Sciatic nerve (tissue), 2 donors: ENCODE measurements at places on chromosomes 13 and 19.

DNA sequence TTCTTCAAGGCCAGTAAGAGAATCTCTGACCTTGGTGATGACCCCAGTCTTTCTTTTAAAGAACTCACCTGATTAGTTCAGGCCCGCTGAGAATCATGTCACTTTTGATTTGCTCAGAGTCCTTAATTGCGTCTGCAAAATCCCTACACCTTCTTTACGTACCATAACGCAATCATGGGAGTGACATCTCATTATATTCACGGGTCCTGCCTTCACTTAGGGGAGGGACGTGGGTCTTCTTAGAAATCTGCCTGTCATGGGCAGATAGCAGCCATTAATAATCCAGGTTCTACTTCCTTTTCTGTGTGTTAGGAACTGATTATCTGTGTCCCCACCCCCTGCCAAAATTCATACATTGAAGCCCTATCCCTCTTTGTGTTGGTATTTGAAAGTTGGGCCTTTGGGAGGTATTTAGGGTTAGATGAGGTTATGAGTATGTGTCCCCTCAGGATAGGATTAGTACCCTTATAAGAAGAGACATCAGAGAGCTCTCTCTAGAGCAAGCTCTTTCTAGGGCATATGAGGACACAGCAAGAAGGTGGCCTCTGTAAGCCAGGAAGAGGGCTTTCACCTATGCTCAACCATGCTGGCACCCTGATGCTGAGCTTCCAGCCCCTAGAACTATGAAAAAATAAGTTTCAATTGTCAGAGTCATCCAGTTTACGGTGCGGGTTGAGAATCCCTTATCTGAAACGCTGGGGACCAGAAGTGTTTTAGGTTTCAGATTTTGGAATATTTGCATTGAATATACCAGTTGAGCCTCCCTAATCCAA lies 9.9 kb downstream of the TPP2 start:
- DNase-seq, result no peak

GRCh38 chr13:24293746-24294145 lies 15.6 kb upstream of the C1QTNF9 start:
- DNase-seq, result no peak

GRCh38 chr13:43731296-43731695 lies 55.5 kb downstream of the ENOX1 start:
- no peak for DNase-seq

DNA sequence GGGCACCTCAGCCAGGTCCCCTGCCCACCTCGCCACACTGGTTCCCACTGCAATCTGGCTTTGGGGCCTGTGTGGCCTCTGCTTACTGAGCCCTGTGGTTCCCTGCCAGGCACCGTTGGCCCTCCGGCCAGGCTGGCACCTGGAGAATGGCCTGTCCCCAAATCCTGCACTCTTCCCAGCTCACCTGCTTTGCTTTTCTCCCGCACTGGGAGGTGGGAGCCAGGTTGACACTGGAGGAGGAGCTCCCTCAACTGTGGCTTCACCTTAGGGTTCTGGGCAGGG lies 97.0 kb downstream of the SCGB2B2 start:
- DNase-seq, result no peak

DNA sequence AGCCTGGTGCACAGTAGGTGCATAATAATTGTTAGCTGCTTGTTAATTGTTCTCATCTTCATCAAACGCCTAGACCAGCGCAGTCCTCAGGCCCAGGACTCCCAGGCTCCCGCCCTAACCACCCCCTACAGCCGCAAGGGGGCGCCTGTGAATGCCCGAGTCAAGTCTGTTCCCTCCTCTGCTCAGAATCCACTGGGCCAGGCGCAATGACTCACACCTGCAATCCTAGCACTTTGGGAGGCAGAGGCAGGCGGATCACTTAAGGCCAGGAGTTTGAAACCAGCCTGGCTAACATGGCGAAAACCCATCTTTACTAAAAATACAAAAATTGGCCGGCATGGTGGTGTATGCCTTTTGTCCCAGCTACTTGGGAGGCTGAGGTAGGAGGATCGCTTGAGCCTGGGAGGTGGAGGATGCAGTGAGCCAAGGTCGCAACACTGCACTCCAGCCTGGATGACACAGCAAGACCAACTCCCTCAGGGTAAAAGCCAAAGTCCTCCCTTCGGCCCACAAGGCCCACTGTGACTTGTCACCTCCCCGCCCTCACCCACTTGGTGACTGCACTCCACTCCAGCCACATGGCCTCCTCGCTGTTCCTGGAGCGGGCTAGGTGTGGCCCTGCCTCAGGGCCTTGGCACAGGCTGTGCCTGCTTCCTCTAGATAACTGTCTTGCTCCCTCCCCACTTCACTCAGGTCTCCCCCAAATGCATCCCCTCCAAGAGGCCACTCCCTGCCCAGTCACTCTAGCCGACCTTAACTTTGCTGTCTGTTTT lies 9.1 kb downstream of the ZNF653 start:
- peak; percentile 80 for DNase-seq

GRCh38 chr19:19461671-19462622 lies 53.4 kb downstream of the TSSK6 start:
- DNase-seq, result peak; percentile 72

- no peak for DNase-seq
Measured at GRCh38 chr13:46926916-46927590, 30.2 kb upstream of the HTR2A start.

DNA sequence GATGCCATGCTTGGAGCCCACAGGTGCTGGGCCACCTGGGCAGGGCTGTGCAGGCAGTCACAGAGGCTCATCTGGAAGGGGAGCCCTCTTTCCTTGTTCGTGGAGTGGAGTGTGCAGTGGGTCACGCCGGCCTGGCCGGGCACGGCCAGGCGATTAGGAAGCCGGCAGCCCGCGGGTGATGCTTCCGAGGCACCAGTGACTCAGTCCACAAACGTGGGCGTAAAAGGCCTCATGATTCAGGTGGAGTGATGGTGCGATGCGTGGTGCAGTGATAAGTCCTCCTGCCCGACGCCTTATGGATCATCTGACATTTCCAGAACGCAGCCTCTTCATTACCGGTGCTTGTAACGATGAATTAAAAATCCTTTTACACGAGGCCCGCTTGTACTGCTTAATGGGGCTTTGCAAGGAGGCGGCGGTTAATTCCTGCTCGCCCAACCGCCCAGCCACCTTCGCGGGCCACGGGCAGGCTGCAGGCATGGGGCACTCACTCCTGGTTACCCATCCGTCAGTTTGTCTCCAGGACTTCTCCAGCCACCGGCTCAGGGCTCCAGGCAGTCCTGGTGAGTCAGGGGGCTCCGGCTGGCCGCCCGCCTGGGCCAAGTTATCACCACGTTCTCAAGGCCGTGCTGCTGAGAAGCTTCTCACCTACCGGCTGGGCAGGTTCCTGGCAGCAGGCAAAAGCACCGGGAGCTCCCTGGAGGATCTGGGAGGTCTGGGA lies 172.4 kb downstream of the KDM4B start:
- DNase-seq, result no peak

DNA sequence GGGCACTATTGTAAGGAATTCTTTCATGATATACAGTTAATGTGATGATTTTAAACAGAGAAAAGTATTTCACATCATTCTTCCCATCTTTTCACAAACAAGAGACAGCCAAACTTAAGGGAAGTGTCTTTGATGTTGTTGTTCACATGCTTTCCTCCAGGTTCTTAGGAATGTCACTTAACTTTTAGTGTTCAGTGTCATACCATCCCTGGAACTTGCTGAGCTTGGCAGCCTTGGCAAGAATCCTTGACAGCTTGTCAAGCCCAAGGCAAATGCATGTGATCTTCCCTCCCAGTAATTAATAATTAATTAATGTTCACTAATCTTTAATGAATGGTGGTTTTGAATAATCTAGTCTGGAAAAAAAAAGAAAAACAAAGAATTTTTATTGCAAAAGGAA lies 727.9 kb upstream of the PRR20A start:
- no peak for DNase-seq

DNA sequence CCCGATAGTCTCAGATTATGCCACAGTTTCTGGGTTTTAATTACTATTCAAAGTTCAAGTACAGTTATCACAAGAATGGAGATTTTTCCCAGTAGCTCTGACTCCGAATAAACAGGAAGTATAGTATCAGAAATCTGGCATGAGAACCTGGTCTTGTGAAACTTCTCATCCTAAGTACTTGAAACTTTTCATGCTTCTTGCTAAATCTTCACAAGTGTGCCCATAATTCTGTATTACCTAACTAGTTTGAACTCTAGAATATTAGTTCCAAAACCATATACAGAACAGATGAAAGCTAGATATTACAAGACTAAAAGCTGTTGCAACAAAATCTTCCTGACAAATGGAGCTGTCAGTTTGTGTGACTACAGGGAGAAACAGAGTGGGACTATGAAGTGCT lies 70.5 kb upstream of the CSNK1A1L start:
- DNase-seq, result no peak

DNA sequence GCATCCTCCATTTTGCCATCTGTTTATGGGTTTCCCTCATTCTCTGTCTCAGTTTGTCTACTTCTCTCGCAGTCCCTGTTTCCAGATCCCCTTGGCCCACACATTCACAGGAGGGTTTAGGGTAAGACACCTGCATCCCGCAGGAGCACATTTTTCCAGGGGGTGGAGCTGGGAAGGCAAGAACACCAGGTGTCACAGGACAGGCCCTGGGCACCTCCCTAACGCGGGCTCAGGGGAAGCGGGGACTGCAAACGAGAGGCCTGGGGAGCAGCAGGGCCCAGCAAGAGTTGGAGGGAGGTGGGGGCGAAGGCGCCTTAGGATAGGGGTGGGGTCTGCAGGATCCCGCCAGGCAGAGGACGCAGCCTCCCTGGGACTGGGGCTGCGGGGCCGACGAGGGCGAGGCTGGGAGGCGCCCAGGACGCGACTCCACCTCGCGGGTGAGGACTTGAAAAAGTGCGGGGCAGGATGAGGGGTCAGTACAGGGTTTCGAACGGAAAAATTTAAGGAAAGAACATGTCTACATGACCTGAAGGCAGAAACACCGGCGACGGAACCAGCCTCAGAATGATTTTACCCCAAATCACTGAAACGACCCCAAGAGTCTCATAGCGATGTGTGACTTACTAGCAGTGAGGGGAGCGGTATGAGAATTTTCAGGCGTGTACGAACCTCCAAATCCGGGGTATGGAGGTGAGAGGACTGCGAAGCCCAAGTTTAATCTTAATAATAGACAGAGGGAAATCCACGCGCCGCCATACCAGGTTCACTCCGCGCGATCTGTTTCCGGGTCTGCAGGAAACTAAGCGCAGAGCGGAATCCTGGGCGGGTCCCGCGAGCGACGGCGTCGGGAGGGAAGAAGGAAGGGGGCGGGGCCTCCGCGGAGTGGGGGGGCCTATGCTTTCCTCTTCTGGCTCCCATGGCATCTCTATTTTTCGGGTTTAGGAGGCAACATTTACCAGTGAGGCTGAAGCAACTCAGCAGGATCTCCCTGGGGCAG lies 7.1 kb upstream of the ERVV-2 start:
- peak; percentile 49 for DNase-seq

DNA sequence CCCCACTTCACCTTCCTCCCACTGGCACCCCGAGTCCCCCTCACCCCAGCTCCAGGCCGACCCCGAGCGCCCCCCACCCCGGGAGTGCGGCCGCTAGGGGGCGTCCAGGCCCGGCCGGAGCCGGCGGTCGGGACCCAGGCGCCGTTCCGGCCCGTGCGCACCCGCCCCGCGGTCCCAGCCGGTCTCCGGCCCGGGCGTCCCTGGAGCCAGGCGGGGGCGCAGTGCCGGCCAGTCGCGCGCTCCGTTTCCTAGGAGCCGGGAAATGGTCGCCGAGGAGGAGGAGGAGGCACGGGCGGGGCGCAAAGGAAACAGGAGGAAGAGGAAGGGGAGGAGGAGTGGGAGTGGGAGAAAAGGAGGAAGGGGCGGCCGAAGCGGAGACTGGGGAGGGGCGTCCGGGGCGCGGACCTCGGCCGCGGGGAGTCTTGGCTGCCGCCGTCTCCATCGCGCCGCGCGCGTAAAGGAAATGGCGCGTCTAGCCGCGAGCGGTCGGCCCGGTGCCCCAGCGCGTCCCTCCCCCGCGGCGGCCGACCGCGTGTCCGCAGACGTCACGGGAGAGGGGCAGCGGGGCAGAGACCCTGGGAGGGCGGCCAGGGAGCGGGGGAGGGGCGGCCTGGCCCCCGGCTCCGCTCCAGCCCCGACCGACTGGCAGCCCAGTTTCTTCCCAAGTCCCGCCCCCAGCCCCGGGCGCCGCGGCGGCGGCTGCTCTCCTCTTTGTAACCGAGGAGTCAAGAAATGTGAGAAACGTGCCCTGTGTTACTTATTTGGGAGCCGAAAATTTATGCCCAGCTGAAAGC lies 1.1 kb upstream of the KCTD15 start:
- DNase-seq, result peak; percentile 88

GRCh38 chr19:941292-942132 lies 15.7 kb downstream of the ARID3A start:
- no peak for DNase-seq
